ENCODE measurements at places on chromosomes 16 and 17.

GRCh38 chr16:6861815-6862477, 470.7 kb upstream of the RBFOX1 start:
- no peak for DNase-seq

DNA sequence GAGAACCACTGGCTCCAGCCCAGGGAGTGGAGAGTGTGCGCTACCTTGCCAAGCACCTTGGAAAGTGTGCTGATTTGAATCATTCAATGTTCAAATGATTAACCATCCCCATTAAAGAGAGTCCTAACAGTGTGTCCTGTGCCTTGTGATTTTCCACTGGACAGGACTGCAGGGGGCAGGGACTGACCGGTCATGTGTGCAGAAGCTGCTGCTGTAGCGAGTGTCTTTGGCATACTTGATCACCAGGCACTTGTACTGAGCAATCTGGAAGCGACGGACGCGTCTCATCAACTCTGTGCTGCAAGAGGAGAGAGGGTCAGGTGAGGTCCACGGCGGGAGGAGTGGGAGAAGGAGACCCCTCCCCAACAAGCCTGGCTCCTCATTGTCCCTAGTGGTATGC, 2.0 kb downstream of the TK1 start:
- DNase-seq, result no peak

- DNase-seq, result no peak
Measured at GRCh38 chr17:53032861-53033271, 789.9 kb upstream of the KIF2B start.

DNA sequence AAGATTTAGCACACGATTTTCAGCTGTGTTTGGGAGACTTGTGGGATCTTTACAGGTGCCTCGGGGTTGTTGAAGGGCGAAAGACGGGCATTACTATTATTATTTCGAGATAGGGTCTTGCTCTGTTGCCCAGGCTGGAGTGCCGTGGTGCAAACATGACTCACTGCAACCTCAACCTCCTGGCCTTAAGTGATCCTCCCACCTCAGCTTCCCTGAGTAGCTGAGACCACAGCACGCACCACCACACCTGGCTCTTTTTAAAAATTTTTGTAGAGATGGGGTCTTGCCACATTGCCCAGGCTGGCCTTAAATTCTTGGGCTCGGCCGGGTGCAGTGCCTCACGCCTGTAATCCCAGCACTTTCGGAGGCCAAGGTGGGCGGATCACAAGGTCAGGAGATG, 29.7 kb upstream of the PHB1 start:
- DNase-seq, result no peak

GRCh38 chr17:73711184-73711583, 66.9 kb upstream of the SDK2 start:
- DNase-seq, result no peak
